ENCODE measurements at places on chromosomes 1 and 21.

GRCh38 chr21:21000591-21001175 is 2.5 kb downstream of the NCAM2 start:
- no peak for DNase-seq

GRCh38 chr1:67350783-67351182 is 43.1 kb downstream of the IL12RB2 start:
- DNase-seq: no peak

GRCh38 chr1:168755800-168756418 is 26.9 kb upstream of the DPT start:
- no peak for DNase-seq

DNA sequence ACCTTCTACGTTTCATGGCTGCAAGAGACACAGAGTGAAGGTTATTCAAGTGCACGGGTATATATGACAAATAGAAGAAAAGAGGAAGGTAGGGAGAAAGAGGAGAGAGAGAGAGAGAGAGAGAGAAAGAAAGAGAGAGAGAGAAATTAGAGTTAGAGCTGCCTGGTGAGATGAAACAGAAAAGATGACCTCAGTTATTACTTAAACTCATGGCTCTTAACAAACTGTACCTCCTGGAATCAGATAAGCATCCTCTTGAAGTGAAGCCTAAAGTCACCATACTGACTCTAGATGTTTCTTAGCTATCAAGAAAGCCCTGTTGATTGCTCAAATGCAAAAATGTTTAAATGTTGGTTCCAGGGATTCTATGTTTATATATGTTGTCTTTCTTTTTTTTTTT is 597.7 kb upstream of the ZP4 start:
- no peak for DNase-seq

DNA sequence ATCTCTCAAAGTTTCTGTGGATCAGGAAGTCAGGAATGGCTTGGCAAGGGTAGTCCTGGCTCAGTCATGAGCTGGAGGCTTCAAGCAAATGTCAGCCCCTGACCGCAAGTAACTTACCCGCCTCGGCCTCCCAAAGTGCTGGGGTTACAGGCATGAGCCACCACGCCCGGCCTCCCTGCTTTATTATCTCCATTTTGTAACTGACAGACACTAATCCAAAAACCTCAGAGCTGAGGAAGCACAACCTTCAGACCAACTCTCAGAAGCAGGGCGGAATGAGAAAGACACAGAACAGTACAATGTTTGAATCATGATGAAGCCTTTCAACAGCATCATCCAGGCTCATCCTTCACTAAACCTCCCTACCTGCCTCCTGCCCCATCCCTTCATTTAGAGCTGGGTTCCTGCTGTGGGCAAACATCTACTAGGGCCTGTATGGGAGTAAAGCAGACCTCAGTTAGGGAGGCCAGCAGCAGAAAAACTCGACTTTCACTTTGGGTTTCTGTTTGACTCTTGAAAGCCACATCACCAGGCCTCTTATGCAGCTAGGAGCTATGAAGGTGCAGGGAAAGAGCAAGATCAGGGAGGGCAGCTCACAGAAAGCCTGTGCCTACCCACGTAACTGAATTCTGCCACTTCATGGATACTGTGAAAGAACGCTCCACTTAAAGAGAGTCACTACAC is 84.4 kb upstream of the RAB4A start:
- no peak for DNase-seq

DNA sequence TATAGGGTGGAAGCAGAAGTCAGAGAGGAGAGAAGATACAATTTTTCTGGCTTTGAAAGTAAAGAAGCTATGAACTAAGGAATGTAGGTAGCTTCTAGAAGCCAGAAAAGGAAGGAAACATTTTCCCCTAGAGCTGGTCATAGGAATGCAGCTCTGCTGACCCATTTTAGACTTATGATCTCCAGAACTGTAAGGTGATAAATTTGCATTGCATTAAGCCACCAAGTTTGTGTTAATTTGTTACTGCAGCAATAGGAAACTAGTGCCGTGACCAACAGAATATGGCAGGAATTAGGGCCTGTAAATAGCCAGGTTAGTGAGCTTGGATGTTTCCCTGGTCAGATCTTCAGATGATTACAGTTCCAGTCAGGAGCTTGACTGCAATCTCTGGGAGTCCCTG is 244.3 kb upstream of the C1orf105 start:
- DNase-seq: no peak
